Heart right ventricle (tissue), 16 donors: ENCODE measurements at places on chromosomes 1 and 21.

GRCh38 chr1:181675091-181675917 is 192.0 kb downstream of the CACNA1E start:
- DNase-seq: no peak

GRCh38 chr1:170776252-170776651 is 112.3 kb downstream of the PRRX1 start:
- no peak for DNase-seq

DNA sequence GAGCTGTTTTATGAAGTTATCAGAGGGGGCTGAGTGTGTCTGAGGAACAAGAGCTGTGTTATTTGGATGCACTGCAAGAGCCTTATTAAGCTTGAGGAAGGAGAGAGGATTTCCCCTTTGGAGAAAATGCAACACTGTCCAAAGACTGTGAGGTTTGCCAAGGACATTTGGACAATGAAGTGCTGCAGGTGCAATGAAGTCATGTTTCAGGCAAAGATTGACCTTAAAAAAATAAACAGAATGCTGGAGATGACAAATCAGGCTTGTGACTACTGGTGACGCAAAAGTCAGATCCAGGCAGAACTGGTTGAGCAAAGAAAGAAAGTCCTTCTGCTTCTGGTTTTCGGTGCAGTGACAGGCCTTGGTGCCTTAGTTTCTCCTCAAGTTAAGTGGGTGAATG is 125.2 kb upstream of the KIAA0040 start:
- peak; percentile 56 for DNase-seq

DNA sequence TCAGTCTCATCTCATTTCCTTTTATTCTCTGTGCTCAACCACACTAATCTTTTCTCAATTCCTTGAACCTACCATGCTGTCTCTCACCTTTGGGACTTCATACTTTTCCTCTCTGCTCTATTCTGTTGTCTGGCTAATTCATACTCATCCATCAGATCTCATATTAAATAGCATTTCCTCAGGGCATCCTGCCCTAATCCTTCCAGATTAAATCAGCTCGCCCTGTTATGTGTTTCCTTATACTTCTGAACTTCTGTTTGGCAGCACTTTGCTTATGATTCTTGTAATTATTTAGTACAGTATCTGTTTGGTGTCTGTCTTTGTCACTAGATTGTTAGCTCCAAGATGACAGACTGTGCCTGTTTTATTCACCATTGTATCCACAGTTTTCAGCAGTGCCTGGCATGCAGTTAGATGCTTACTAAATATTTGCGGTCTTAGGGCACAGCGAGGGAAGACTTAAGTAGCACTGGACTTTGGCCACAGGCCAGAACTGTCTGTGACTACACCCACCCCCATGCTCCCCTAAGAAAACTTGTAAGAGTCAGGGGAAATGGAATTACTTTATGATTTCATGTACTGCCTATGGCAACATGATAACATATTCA is 9.9 kb upstream of the CAP1 start:
- no peak for DNase-seq

DNA sequence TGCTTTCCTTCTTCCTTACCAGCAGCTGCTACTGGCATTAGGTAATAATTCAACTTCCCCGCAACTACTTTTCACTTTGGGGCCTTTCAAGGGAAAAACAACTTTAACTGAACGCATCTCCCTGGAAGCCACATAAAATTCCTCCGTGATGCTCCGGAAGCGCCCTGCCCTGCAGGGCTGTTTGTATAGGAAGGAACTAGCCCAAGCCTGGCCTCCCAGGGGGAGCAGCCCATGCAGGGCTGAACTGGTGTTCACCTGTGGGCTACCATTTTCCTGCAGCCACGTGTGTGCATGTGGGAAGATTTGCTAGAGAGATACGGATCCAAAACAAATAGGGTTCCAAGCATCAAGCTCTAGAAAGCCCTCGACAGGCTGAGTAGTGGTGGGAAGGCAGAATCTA is 14.4 kb downstream of the CLDN14 start:
- DNase-seq: no peak

GRCh38 chr1:65075123-65075976 is 72.7 kb upstream of the AK4 start:
- peak; percentile 68 for DNase-seq

GRCh38 chr1:14817223-14818170 is 219.0 kb downstream of the KAZN start:
- DNase-seq: no peak

GRCh38 chr1:185674201-185674600 is 60.0 kb upstream of the HMCN1 start:
- DNase-seq: no peak

- no peak for DNase-seq
Observed at GRCh38 chr1:21691739-21692138, 22.6 kb upstream of the RAP1GAP start.

- no peak for DNase-seq
Observed at GRCh38 chr1:45346473-45346872, 6.2 kb upstream of the MUTYH start.

DNA sequence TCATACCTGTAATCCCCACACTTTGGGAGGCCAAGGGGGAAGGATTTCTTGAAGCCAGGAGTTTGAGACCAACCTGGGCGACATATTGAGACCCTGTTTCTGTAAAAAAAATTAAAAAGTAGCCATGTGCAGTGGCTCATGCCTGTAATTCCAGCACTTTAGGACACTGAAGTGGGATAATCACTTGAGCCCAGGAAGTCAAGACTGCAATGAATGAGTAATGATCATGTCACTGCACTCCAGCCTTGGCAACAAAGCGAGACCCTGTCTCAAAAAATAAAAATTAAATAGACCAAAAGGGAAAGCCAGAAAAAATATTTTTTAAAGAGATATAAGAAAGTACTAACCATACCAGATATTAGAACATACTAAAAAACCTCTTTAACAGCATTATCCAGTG is 44.7 kb upstream of the LYPLAL1 start:
- no peak for DNase-seq

- DNase-seq: no peak
Observed at GRCh38 chr1:160096274-160097116, 1.9 kb downstream of the IGSF8 start.

DNA sequence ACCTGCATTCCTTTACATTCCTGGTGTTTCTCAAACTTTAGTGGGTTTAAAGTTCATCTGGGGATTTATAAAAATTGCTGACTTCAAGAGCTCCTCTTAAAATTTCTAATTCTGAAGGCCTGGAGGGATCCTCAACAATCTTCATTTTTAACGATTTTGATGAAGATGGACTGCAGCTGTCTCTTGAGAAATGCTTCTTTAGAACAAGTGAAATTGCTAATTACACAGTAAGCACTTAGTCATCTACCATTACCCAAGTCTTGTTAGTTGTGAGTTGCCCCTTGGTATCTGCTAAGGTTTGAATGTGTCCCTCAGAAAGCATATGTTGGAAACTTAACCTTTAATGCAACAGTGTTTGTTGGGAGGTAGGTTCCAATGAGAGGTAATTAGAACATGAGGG is 163.7 kb downstream of the LTN1 start:
- no peak for DNase-seq

- DNase-seq: peak; percentile 44
Observed at GRCh38 chr1:229385853-229386456, 43.1 kb upstream of the CCSAP start.

DNA sequence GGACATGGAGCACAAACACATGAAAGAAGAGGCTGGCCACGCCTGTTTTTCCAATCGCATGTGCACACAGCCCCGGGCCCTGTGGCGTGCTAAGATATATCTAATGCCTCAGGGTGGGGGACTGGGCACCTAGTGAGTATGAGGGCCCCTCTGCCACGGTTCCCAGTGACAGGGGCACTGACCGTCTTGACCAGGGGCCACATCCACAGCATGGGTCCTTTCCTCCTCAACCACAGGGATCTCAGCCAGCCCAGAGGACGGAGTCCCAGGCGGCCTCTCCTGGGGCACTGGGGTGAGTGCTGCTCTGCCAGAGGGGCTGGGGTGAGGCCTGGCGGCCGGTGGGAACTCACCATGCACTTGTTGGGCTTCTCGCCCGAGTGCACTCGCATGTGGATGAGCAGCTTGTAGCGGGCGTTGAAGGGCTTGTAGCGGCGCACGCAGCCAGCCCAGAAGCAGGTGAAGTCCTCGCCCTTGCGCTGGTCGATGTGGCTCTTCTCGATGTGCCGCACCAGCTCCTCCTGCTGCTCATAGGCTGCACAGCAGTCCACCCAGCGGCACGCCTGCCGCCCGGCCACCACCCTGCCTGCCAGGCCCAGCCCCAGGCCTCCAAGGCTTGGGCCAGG is 134.7 kb downstream of the DMRTB1 start:
- no peak for DNase-seq

GRCh38 chr1:209570743-209571142 is 12.8 kb upstream of the CAMK1G start:
- DNase-seq: no peak

GRCh38 chr1:17565461-17566252 is 26.2 kb downstream of the ARHGEF10L start:
- DNase-seq: no peak
